NCI-H82 (cell line): ENCODE measurements at places on chromosomes 7 and 10.
A peak's percentile ranks its signal among the peaks of the same experiment; 100 is the strongest.

GRCh38 chr10:121975295-121976086 is 474 bp upstream of the NSMCE4A start:
- no peak for DNase-seq

DNA sequence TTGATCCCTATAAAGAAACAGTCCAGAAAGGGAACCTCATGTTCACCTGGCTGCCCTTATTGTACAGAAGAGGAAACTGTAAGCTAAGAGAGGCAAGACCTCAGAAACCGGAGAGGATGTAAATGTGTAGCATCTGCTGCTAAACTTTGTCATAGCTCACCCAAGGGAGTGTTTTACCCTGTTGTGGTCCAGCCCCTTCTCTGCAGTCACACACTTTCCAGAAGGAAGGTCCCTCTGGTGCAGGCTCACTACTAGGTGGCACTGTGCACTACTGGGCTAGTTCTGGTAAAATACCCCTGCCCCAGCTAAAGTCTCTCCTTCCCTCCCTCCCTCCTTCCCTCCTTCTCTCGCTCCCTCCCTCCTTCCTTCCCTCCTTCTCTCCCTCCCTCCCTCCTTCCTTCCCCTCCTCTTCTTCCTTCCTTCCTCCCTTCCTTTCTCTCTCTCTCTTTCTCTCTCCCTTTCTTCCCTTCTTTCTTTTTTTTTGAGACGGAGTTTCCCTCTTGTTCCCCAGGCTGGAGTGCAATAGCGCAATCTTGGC is 42.5 kb upstream of the LCOR start:
- peak; percentile 18 for DNase-seq

- DNase-seq = no peak
Observed at GRCh38 chr10:123480845-123481244, 185.3 kb upstream of the GPR26 start.

- no peak for DNase-seq
Observed at GRCh38 chr10:111267673-111268072, 190.8 kb downstream of the ADRA2A start.

DNA sequence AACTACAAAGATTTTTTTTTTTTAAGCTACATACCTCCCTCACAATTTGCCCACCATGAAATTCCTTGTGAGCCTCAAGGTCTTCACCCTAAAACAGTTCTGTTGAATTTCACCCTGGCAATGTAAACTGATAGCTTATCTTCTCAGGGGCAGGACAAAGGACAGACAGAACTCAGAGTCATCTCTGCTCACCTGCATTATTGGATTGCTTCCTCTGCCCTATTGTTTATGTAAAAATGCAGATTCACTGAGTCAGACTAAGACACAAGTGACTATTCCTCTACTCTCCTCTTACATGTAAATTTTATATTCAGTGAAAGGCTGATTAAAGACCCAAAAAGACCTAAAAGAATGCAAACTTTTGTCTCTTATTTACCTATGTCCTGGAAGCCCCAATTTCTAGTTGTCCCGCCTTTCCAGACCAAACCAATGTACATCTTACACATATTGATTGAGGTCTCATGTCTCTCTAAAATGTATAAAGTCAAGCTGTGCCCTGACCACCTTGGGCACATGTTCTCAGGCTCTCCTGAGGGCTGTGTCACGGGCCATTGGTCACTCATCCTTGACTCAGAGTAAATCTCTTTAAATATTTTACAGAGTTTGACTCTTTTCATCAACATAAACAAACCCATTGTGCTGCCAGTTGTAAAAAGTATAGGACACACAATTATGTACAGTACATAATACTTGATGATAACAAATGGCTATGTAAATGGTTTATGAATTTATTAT is 440.2 kb downstream of the HTR7 start:
- no peak for DNase-seq

DNA sequence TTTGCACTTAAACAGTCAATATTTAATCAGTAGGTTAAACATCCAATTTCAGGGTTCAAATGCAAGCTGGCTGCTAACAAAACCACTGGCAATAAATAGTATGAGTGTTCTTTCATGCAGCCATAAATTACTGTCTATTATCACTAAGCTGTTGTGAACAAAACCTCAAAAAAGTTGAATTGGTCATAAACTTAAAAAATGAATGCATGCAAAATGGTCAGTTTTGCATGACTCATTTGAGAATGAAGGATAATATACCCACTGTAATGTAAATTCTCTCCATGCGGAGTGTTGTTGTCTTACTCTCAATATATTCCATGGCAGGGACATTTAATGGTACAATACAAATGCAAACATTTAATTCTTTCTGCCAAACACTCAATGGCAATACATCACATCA is 226.4 kb downstream of the MAGI2 start:
- DNase-seq = no peak

DNA sequence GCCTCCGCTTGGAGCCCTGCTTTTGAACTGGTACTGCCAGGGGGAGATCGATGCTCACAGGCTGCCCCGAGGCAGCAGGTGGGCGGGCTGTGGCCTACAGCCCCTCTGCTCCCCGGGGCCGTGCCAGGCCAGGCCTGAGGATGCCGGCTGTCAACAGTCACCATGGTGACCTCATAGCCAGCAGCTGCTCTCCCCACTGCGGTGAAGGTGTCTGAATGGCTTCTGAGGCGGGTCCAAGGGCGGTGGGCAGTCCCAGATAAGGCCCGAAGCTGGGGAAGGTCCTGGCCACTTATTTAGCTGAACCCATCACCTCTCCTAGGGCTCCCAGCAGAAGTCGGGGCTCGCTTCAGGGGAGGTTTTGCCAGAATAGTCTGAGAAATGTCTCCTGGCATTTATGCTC is 179.3 kb downstream of the ARHGAP12 start:
- peak; percentile 56 for DNase-seq

DNA sequence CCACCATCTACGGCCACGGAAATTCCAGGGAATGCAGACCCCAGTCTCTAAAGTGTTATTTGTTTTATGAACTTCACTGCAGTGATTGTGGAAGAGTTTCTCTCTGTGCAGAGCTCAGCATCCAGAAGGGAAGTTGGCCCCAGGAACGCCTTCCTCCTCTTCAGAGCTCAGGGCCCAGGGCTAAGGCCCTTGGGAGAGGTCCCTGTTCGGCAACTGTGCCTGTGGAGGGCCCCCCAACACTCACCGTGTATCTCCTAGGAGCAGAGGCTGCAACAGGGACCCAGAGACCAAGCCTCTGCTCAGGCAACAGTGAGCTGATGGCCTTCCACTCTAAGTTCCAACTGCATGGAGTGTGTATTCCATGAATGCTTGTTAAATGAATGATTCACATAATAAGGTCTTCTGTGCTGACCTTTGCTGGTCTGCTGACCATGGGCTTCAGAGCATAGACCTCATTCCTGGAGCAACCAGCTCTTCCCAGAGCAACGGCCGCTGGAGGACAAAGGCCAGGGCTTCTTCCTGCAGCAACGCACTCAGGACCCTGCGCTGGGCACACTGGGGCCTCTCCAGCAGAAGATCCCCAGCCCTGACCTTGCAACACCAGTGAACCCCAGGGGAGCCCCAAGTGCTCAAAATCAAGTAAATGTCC is 7.7 kb downstream of the DIP2C start:
- no peak for DNase-seq

GRCh38 chr10:14822879-14823755 is 14.7 kb downstream of the CDNF start:
- peak; percentile 44 for DNase-seq

DNA sequence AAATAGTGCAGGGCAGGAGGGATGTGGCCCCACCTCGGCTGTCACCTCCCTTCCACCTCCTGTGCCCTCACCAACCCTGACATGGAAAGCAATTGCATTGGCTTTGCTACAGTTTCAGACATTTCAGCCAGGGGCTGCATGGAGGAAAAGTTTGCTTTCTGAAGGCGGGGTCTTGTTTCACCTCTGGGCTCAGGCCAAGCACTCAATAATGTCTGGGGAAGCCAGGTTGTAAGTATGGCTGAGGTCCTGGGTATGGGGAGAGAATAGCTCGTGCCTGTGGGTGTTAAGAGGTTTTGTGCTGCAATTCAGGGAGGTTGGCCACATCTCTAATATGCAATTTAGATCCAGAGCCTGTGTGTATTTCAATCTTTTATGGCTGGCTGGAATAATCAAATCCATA is 238.4 kb upstream of the MKI67 start:
- no peak for DNase-seq

DNA sequence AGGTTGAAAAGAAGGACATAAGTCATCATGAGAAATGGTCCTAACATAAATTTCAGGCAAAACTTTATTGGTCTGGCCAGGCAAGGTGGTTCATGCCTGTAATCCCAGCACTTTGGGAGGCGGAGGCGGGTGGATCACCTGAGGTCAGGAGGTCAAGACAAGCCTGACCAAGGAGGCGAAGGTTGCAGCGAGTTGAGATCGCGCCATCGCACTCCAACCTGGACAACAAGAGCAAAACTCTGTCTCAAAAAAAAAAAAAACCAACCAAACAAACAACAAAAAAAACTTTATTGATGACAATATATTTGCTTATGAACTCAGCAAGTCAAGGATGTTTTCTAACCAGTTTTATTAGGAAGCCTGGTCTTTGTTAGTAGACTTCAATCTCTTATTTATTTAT is 54.6 kb upstream of the ARHGAP21 start:
- DNase-seq = no peak

DNA sequence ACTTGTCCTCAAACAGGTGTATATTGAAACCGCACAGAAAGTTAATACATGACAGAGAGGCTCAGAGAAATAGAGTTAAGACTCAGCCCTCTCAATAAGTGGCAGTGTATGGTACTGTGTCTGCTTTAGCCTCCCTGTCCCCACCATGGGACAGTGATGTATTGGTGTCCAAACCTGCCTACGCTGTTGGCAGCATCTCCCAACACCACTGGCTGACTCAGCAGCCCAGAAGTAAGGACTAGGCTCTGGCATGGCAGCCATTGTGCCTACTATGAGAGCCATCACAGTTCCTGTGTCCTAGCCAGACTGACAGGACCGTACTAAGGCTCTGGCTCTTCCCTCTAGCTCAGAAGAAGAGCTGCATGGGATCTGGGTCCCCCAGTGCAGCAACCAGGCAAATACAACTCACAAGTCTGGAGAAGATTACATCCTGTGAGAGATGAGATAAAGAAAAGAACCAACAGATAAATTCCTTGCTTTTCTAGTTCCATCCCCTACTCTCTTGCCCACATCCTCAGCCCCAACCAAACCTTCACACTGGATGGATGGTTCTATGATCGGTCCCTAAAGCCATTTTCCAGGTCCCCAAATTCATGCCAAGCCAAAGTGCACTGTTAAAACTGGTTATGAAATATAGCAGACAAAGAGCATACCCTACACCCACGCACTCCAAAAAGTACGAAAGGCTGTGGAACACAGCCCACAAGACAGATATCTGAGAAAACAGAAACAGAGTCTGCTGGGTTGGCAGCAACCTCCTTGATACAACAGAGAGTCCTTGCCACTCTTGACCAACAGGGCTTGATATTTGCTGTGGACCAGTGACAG is 44.1 kb upstream of the DMTF1 start:
- no peak for DNase-seq

DNA sequence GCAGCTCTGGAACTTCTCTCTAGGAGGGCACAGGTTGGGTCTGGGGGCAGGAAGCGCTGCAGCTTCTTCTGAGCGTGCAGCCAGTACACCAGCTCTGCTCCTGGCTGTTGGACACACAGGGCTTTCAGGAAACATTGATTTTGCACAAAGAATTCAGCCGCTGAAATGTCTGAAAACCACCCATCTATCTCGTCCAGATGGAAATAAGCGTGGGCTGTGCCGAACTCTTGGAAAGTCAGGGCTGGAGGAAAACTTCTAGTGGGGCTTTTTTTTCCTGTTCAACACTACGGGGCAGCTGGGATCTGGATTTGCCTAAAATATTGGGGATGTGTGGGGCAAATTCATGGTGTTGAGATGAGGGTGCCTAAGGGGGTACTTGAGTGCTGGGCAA is 31.2 kb downstream of the PALD1 start:
- DNase-seq = no peak

- DNase-seq = peak; percentile 35
Observed at GRCh38 chr7:108805808-108806397, 236.2 kb downstream of the DNAJB9 start.

DNA sequence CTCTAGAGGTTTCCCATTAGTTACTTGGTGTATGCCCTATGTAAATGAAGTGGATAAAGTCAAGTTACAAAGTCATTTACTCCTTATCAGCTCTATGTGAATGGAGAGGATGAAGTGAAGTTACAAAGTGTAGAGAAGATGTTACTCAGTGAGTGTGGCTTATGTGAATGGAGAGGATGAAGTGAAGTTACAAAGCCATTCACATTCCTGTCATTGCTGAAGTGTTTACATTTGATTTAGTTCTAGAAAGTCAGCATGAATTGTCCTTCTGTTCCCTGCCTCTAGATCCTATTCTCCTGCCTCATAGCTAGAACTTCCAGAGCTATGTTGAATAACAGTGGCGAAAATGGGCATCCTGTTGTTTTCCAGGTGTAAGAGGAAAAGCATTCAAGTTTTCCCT is 880.1 kb downstream of the DNAJB9 start:
- no peak for DNase-seq

DNA sequence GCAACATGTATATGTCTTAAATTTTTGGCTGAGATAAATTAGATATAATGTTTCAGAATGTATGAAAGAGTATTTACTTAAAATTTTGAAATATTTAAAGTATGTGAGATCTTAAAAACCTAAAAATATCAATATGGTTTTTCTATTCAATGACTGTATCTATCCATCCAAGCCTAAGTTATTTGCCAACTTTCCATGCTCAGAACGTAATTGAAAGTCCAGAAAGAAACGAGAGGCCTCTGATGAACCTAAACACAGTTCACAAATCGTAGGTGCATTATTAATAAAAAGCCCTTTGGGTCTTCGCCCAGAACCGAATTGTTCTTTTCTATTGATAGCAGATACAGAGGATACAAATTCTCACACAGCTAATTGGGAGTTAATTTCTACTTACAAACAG is 6.5 kb downstream of the SVIL start:
- DNase-seq = no peak

- DNase-seq = peak; percentile 76
Observed at GRCh38 chr7:27102581-27103442, at the start of gene HOXA2. Gene HOXA2, minus strand, starts transcription at chr7:27102683. Its CDS starts 183 bp downstream, at chr7:27102500.

DNA sequence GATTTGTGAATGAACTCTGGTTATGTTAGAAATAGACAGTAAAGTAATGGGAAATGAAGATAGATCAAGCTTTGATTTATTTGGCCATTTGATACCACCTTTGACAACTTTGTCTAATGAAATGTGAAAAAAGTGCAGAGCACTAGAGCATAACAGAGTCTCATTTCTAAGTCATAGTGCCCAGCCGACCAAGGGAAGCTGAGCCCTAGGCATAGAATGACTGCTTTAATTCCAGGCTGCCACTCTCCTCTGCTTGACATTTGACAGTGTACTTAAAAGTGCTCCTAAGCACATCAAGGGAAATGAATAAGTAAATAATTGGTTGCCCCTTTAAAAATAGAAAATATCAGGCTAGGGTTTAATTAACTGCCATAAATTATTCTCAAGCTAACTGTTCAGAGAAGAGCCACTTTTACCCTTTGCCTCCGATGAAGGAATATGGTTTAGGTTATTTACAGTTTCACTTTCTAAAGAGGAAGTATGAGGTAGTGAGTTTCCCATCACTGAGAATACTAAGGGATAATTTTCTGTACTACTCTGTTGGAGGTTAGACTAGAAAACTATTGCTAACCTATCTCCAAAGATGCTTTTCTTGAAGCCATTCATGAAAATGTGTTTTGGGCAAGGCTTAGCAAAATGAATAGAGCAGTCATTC is 591.6 kb downstream of the REEP3 start:
- DNase-seq = no peak

- peak; percentile 51 for DNase-seq
Observed at GRCh38 chr7:1027242-1028043, 16.9 kb upstream of the GPR146 start.

GRCh38 chr10:92593619-92594588 is 974 bp downstream of the KIF11 start:
- no peak for DNase-seq

- no peak for DNase-seq
Observed at GRCh38 chr10:124068929-124069328, 24.5 kb downstream of the CHST15 start.

- no peak for DNase-seq
Observed at GRCh38 chr7:134806197-134806596, 26.8 kb downstream of the CALD1 start.
